ENCODE measurements at places on chromosomes 7 and 10.

GRCh38 chr10:117699436-117700075, 157.0 kb downstream of the EMX2 start:
- DNase-seq: peak; percentile 82

GRCh38 chr7:155620497-155620896, 24.0 kb upstream of the RBM33 start:
- DNase-seq: no peak

DNA sequence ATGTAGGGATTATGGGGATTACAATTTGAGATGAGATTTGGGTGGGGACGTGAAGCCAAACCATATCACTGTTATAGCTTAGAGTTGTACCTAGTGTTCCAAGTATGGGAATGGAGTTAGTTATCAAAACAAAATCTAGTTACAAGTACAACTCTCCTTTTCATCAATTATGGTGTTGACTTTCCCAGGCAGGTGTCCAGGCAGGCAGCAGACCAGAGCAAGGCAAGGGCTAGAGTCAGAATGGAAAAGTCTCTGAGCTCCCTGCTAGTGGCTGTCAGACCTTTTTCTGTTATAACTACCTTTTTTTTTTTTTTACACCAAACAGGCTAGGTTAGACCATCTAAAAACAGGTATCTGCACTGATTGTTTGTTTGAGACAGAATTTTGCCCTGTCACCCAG, 29.2 kb downstream of the PTER start:
- DNase-seq: no peak

GRCh38 chr10:77635402-77636227, 2.0 kb downstream of the KCNMA1 start:
- no peak for DNase-seq

GRCh38 chr10:5952731-5953385, 24.5 kb downstream of the IL15RA start:
- no peak for DNase-seq

- peak; percentile 63 for DNase-seq
Measured at GRCh38 chr7:134752006-134752760, 27.3 kb upstream of the CALD1 start.

- DNase-seq: no peak
Measured at GRCh38 chr7:43666938-43667337, 62.4 kb downstream of the COA1 start.

DNA sequence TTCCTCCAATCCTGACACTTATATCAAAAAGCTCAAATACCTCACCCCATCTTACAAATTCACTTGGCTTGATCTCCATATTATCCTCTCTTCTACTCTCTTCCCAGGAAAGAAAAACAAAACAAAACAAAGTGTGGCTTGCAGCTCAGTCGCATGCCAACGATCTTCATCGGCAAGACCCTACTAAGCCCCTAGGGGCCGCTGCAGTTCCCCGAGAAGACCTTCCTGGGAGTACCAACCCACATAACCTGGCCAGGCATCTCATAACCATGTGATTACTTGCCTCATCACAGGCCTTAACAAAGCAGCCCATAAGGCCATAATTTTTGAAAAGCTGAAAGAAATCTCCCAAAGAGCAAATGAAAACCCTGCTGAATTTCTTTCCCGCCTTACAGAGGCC, 103.7 kb downstream of the ZNF92 start:
- DNase-seq: no peak

Data from HT1080 (cell line).